ENCODE measurements at places on chromosomes 7 and 10.

DNA sequence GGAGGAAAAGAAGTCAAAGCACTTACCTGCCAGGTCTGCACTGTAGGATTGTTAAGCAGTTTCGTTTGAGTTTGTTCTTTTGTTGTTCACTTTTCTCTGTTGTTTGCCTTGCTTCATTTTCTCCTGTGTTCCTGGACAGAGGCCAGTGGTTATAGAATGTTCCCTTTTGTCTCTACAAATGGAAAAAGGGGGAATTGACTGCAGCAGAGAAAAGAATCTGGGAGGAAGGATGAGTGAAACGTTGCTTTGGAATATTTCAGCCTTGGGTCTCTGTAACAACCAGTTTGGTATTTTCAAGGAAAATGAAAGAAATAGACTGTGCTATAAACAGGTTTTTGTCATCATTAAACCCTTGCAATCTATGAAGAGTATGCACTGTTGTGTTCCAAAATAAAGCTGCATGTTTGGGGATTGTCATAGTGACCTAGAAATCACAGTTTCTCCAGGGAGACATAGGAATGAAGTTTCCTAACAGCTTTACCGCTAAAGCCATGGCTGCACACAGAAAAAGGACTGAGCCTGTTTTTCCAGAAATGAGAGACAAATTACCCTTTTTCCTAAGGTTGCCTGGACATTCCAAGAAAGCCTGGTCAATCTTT lies 60.8 kb upstream of the HABP2 start:
- no peak for DNase-seq

- no peak for DNase-seq
Observed at GRCh38 chr7:19024261-19024660, 93.2 kb downstream of the TWIST1 start.

- no peak for DNase-seq
Observed at GRCh38 chr7:90752051-90752450, 155.9 kb downstream of the CDK14 start.

DNA sequence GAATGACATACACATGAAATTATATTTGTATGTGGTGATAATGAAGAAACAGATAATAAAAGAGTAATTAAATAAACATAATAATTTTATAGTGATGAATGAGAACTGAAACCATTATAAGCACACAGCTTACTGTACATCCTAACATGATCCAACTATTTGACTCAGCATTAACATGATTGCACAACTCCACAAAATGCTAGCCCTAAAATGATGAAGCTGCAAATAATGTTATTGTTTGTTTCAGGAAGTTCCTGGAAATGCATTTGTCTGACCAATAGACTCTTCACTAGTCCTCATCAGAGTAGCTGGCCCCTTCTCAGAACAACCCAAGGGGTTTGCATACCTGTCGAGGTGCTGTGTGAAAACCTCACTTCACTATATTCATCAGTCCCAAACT lies 115.5 kb downstream of the RTKN2 start:
- no peak for DNase-seq

GRCh38 chr10:43863859-43864591 lies 215.3 kb upstream of the ZNF32 start:
- no peak for DNase-seq

- DNase-seq: no peak
Observed at GRCh38 chr10:60031664-60032063, 125.3 kb upstream of the CCDC6 start.

GRCh38 chr10:11509036-11509435 lies 102.4 kb downstream of the USP6NL start:
- DNase-seq: no peak

DNA sequence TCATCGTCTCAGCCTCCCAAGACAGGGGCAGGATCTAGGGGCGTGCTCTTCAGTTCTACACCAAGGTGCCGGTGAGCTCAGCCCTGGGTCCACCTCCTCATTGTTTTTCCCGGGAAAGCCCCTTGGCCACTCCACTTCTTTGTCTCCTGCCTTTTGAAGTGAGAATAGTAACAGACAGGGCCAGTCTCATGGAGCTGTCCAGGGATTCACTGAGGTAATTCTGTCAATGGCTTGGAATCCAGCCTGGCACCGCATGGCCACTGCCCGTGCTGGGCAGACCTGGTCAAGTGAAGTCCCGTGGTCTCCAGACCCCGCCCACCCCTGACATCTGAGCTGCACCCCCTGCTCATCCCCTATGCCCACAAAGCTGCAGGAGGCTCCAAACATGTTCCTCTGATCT lies 138.9 kb downstream of the TNS3 start:
- DNase-seq: no peak

DNA sequence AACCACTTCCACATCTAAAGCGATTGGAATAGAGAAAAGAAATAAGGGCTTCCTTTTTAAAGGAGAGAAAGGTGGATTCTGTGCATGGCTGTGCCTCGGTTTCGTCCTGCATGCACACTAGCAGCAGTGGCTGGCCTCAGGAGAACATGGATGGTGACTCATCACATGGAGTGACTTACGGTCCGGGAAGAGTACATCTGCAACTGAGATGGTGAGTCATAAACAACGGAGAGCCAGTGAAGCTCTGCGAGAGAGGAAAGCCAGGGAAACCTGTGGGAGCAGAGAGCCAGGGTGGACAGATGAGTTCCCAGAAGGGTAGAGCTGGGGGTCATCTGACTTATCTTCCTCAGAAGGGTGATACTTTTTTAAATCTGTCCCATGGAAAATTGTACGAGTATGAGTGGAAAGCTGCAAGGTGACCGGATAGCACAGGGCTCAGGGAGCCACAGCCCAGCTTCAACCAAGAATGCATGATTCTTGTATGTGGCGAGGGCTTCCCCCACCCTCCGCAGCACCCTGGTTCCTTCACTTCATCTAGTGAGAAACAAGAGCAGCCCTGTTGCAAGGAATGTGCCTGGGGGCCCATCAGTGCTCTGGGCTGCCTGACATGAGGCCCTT lies 259.1 kb downstream of the KLF6 start:
- DNase-seq: no peak

DNA sequence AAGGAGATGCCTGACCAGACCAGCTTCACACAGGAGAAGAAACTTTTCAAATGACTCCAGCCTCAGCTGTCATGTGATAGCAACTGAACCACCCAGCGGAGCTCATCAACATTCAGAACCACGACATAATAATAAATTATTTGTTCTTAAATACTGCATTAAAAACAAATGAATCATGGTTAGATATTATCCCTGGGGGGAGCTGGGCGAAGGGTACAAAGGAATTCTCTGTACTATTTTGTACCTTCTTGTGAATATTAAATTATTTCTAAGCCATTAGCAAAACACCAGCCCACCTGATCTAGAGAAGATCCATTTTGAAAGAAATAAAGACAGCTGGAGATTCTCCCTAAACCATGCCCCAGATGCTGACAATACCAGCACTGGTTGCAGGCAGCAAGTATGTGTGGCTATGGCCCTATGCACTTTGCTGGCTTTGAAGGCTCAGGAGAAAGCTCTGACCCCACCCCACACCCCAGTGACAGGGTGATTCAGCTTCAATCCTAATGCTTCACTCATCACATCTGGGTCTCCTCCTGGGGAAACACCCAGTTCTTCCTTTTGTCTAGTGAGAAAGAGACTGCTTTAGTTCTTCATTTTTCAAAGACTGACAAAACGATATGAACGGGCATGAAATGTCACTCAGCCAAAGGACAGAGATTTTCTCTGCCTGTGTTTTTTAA lies 45.5 kb upstream of the NKX2-3 start:
- DNase-seq: no peak

- DNase-seq: peak; percentile 24
Observed at GRCh38 chr10:48658243-48658974, 26.3 kb upstream of the WDFY4 start.

- DNase-seq: no peak
Observed at GRCh38 chr7:28032738-28033380, 147.7 kb downstream of the JAZF1 start.

GRCh38 chr7:78691584-78691983 lies 761.9 kb downstream of the MAGI2 start:
- DNase-seq: no peak

DNA sequence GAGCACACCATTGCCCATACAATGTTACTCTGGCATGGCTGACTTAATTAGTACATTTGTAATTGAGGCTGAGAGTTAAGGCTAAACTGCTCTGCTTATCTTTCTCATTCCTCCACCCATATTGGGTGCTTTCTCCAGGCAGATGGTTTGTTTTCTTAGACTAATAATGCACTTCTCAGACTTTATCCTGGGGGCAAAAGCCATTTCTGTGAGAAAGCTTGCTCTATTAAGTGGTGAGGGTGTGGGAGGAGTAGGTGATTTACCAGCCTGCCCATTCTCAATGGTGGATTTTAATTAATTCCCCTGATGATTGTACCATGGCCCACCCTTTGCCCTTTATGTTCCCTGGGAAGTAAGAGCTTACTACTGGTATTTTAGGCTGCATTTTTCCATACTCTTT lies 174.8 kb downstream of the FOXP2 start:
- DNase-seq: no peak

GRCh38 chr10:71392791-71393781 lies 3.6 kb upstream of the CDH23 start:
- no peak for DNase-seq

DNA sequence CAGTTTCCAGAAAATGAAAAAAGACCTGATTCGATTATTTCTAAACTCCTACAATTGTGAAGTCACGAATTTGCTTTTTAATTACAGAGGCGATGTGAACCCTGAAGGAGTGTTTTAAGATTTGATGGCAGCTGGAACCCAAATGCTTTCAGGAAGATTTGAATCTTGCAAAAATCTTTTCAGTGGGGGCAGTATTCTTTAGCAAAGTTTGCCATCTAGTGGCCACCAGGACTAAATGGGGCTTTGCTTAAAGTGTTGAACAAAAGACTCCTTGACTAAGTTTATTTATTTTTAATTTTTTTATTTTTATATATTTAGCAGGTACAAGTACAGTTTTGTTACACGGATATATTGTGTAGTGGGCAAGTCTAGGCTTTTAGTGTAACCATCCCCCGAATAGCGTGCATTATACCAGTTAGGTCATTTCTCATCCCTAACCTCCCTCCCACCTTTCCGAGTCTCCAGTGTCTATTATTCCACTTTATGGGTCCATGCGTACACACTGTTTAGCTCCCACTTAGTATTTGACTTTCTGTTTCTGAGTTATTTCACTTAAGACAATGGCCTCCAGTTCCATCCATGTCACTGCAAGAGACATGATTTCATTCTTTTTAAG lies 98.8 kb downstream of the CACNB2 start:
- no peak for DNase-seq

DNA sequence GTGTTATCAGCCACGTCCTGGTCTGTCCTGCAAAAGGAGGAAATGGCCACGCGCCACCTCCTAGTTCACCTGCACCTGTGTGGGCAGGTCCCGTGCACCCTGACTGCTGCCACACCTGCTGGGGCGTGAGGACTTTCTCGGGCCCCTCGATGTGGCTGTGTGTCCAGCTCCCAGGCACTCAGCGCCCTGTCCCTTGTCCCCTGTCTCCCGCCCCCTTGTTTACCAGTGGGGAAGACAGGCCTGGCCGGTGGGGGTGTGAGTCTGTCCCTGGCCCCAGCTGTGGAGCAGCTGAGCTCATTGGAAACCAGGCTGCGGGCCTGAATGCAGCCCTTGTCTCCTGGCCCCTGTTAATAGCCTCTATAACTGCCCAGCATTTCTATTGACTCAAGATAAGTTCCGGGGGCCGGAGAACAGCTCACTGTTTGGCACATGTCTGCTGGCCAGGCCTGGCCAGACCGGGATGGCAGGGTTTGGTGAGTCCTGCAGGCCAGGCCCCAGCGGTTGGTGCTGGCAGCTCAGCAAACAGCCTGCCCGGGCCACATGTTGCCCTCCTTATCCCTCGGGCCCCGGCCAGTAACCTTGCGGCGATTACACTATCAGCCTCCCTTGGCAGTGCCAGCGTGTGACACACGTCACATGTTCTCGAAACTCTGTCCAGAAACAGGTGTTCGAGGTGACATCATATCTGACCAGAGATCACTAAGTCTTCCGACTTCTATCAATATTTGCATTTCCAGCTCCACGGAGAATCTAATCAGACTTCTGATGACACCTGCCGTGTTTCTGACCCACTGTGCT lies 52.1 kb downstream of the FOXL3 start:
- no peak for DNase-seq

DNA sequence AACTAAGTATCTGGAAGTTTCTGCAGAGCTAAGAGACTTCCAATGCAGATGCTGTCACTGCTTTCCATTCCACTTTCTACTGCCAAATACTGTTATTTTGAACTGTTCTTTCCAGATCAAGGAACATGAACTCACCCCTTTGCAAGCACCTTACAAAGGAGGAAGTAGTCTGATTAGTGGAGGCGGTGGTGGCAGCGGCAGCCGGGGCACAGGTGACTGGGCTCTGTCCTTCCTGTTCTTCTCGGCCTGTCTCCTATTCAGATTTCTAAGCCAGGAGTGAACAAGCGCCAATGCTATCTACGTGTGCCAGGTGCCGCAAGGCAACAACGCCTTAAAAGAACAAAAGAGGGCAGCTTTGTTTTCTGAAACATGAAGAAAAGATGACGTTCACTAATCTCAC lies 44.9 kb downstream of the BEND7 start:
- no peak for DNase-seq

GRCh38 chr10:28721318-28721951 lies 44.1 kb downstream of the BAMBI start:
- DNase-seq: no peak

- no peak for DNase-seq
Observed at GRCh38 chr7:16350634-16351033, 70.7 kb downstream of the CRPPA start.

GRCh38 chr10:113381981-113382509 lies 170.8 kb upstream of the HABP2 start:
- no peak for DNase-seq

- no peak for DNase-seq
Observed at GRCh38 chr7:24824896-24825295, 67.6 kb upstream of the GSDME start.

DNA sequence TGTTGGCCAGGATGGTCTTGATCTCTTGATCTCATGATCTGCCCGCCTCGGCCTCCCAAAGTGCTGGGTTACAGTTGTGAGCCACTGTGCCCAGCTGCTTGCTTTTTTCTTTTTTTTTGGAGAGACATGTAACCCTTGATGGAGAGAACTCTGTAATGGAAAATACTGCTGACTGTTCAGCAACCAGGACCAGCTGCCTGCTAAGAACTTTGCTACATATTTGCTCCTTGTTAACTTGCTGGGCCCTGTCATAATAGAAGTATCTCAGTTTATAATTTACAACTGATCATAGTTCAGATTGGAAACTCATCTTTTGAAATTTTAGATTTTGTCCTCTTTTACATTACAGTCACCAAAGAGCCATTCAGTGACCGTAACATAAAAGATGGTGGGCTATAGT lies 34.9 kb downstream of the TASOR2 start:
- DNase-seq: no peak

DNA sequence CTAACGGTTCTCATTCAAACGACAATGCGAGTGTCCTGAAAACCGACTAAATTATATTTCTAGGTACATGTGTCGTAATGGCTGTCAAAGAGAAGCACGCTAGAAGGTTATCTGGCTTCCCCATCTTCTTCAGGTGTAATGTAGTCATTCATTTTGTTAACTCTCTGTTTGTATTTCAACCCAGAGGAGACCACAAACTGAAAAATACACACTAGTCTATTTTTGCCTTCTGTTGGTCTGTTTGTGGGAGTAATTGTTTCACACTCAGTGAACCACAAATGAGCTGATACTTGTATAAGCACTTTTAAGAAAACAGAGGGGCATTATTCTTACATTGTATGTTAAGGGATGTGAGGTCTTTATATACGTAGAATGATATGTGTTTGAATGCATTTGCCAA lies 305.9 kb downstream of the GATA3 start:
- DNase-seq: no peak

- DNase-seq: no peak
Observed at GRCh38 chr10:50388181-50388580, 136.9 kb upstream of the ASAH2 start.

Measured in NCI-H1105 (cell line).